Aorta (tissue), 5 donors: ENCODE measurements at places on chromosomes 3 and 15. TPM values are rescaled to one million over a fixed set of nuclear protein-coding genes. Genes with fewer than 3 reads are reported as not detected.

DNA sequence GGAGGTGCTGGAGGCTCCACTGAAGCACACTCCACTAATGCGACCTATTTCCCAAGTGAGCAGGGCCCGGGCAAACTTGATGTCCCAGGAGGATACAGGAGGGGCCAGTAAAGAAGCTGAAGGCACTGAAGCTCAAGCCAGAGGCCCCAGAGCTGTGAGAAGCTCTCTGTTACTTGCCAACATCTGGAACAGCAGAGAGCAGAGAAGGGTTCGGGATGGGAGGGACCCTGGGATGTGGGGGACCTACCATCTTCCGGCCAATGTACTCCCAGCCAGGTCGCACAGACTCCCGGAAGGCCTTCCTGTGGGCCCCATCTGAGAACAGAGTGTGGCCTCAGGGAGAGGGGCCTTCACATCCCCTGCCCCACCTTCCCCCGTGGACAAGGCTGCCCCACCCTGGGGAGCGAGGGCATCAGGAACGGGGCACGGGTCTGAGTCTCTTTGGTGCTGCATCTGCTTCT, 3.1 kb downstream of the HHATL start:
- no peak for DNase-seq

DNA sequence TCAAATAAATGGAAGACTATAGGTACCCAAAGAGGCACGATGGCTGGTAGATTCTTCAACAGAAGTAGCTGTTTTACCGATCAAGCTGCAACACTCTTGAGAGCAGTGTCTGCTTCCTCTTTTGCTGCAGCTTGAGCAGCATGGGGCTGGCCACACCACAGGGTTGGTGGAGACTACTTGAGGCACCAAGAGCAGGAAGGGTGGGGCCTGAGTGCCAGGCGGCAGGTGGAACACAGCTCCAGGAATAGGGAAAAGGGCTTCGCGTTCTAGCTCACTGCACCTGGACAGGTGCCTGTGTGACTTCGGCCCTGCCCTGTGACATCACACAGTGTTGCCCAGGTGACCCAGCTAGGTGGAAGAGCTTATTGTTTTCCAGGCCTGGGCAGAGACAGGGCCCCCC, at the start of gene CCDC33:
Gene CCDC33, plus strand, starts transcription at position 365 of the 400 bp plus-strand sequence. CDS start 394 bp downstream, outside the sequence.
- no peak for DNase-seq

- no peak for DNase-seq
Observed at GRCh38 chr15:57509965-57510364, 81.7 kb upstream of the MYZAP start.

- no peak for DNase-seq
Observed at GRCh38 chr15:58453931-58454793, 22.4 kb downstream of the LIPC start.

GRCh38 chr15:60647246-60647645, 168.3 kb upstream of the ICE2 start:
- no peak for DNase-seq

The IL17RD gene
- 17.0 TPM for total RNA-seq

The GRAMD1C gene
- total RNA-seq: 2.7 TPM
